ENCODE measurements at places on chromosomes 12 and 14.

GRCh38 chr14:105168979-105169507 is 467 bp upstream of the JAG2 start:
- no peak for DNase-seq

- DNase-seq, result no peak
These were observed 59.6 kb downstream of the PRKD1 start for GRCh38 chr14:29868000-29868399.

DNA sequence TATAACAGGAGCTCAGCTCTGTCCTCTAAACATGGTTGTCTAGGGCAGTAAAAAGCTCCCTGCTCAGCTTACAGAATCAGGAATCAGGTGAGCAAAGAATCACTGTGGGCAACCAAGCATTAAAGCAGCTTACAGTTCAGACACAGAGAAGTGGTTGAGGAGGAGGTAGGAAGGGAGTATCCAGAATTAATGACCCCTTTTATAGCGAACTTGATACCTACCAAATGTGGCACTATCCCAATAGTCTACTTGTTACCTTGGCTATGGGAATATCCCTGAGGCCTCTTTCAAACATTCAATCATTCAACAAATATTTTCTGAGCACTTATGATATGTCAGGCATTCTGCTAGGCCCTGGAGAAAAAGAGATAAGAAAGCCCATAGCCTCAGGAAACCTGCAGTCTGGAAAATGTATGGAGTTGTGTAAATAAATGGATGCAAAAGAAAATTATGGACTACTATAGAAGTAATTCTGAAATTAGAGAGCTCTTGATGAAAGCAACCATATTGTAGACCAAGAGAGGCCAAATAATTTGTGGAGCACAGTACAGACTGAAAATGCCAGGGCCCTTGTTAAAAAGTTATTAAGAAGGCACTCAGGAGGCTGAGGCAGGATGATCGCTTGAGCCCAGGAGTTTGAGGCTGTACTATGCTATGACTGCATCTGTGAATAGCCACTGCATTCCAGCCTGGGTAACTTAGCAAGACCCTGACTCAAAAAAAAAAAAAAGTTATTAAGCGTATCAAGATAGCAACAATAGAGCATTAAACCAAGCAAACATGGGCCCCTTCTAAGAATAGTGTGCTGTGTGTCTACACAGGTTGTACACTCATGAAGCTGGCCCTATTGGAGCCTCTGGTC is 134.0 kb upstream of the CPSF6 start:
- DNase-seq, result no peak

DNA sequence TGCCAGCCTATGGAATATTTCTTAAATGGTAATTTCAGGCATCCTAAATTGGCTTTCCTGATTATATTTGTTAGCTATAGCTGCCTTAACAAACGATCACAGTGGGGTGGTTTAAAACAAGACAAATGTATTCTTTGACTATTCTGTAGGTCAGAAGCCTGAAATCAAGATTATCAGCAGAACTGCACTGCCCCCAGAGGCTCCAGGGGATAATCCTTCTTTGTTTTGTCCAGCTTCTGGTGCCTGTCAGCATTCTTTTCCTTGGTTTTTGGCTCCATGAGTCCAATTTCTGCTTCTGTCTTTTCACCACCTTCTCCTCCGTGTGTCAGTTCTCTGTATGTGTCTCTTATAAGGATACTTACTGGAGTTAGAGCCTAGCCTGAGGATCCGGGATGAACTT is 1282.2 kb upstream of the USP15 start:
- peak; percentile 20 for DNase-seq

GRCh38 chr12:29640589-29641345 is 143.0 kb downstream of the TMTC1 start:
- no peak for DNase-seq

DNA sequence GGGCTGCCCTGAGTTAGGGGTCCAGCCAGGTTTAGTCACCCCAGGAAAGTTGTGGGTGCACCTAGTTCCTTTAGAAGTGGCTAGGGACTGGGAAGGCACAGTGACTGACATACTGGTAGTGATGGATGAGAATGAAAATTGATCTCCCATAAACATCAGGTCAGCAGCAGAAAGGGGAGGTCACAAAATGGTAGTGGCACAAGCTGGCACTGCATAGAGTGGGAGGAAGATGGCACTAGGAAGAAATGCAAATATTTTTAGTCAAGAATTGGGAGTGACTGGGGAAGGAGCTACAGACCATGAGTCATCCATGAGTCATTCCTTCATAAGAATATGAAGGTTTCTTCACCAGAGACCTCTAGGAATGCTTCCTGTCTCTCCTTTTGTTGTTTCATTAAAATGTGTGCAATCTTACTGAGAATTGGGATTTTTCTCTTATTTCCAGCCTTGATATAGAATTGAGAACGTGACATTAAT is 198.3 kb upstream of the AMIGO2 start:
- no peak for DNase-seq

DNA sequence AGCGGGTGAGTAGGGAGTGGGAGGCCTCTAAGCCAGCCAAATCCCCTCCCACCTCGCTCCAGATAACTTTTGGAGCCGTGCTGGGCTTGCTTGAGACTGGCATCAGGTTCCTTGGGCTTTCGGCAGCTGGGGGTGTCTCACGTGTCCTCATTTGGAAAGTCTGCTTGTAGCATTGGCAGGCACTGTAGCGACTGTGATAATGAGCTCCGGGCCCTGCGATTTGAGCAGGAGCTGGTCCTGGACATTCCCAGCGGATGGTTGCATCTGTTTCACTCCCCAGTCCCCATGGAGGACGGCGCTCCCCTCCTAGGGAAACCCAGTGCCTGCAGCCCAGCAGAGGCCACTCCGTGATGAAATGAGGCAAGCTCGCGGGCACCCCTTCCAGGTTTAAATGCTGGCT is 49.4 kb downstream of the DGLUCY start:
- DNase-seq, result no peak

GRCh38 chr12:121751034-121751433 is 38.5 kb downstream of the TMEM120B start:
- no peak for DNase-seq

DNA sequence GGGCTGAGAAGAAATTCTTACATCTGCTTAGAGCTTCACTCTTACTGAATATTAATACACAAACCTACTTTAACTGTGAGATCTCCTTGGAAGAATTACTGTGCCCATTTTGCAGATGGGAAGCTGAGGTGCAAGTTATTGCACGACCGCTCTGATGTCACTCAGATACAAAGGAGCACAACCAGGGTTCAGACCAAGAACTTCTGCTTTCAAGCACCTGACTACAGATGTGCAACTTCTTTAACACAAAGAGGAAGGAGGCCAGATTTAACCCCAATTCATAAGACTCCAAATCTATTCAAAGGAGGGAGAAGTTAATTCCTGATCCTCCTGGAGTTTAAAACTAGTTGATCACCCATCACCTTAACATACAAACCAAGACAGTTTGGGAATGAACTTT is 232.6 kb downstream of the VRK1 start:
- no peak for DNase-seq

DNA sequence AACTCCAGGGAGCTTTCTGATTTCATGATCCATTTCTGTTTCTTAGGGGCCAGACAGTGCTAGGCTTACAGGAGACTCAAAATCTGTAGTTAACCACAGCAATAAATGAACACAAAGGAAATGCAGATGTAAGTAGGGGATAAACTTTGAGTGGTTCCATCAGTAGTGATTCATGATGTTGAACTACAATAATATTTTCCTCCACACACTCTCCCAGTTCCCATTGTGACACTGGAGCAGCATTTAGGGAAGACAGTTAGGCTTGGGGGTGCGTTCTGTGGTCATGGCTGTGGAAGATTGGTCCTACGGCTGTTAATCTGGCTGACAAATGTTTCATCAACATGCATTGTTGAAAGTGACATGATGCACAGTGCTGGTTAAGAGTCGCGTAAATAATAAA is 66.9 kb downstream of the HMGA2 start:
- DNase-seq, result no peak

DNA sequence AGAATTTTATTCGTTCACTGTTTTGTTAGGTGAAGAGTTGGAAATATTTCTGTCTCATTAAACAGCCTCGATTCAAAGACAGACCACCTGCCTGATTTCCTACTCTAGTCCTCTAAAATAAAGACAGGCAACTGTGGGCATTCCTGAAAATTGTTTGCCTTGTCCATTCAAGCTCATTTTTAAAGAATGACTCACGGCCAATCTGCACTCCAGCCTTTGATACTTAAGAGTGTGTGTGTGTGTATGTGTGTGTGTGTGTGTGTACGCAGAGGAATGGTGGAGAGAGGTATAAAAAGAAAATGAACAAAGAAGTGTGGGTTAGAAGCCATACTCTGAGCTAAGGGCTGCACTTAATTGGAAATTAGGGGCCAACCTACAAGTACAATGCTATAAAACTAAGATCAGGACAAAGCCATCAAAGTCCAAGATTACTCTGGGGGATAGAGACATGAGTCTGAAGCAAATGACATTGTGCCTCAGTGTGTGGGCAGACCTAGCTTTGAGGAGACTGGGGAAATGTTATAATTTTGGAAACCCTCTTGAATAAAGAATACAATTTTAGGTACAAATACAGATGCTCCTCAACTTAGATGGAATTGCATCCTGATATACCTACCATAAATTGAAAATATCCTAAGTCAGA is 45.6 kb upstream of the SOCS2 start:
- no peak for DNase-seq

GRCh38 chr12:128914908-128915563 is 61.8 kb downstream of the GLT1D1 start:
- peak; percentile 59 for DNase-seq

DNA sequence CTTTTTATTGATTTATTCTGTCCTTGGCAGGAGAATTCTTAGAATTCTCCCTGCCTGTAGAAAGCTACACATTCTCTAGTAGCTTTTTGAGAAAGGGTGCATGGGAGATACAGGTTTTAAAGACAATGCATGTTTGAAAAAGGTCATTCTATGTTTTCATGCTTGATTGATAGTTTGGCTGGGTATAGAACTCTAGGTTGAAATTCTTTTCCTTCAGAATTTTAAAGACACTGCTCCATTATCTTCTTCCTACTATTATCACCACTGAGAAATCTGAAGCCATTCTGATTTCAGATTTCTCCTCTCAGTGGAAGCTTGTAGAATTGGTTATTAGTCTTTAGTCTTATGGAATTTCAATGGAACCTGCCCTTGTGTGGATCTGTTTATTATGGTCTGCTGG is 14.0 kb downstream of the ATF7IP start:
- DNase-seq, result no peak

GRCh38 chr12:19539836-19540235 is 100.5 kb downstream of the AEBP2 start:
- DNase-seq, result no peak

DNA sequence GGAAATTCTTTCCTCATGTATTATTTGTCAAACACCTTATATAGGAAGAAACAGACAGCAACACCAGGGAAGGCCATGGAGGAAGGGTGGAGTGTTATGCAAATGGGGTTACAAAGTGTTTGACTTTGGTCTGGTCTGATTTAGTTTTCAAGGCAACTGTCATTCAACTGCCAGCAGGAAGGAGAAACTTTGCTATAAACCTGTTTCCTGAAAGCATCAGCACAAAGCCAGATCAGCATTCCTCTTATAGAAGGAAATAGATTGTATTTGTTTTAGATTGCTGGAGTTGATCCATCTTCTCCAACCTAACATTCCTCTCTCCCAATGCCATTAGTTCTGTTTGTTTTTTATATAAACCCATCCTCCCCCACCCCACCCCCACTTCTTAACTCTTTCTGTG is 65.7 kb downstream of the STAB2 start:
- DNase-seq, result no peak

DNA sequence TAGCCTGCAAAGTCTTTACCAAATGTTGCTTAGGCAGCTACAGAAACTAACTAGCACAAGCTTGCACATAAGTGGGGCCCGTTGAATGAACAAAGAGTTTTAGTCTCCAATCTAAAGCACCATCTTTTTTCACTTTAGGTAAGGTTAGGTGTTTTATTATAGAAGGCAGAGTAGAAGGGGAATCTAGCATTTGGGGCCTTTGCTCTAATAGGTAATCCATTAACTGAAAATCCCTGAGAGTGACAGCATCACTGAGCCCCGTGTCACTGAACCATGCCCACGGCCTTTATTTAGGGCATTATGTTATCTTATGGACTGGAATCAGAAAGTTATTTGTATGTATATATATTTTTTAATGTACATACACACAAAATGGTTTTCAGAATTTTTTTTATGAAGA is 25.1 kb downstream of the CPNE8 start:
- no peak for DNase-seq

GRCh38 chr14:66360366-66360926 is 125.7 kb upstream of the CCDC196 start:
- no peak for DNase-seq

DNA sequence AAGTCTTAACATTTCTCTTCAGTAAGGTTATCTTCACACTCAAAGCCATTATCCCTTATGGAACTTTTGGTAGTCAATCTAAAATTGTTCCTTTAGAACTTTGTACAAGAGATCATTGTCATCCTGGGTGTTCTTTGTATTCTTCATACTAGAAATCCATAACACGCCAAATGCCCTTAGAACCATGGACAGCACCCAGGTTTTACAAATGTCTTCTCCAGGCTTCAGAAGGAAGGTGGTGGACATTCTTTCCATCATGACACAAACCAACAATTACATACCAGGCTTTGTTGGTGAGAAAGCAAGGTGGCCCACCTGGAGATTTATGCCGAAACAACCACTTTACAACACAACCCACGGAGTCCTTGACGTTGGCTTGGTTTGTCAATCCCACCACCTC is 365.6 kb upstream of the TBX3 start:
- DNase-seq, result no peak

GRCh38 chr14:103713304-103714062 is 1.8 kb downstream of the XRCC3 start:
- no peak for DNase-seq

GRCh38 chr12:42666671-42667243 is 77.2 kb upstream of the PRICKLE1 start:
- no peak for DNase-seq

DNA sequence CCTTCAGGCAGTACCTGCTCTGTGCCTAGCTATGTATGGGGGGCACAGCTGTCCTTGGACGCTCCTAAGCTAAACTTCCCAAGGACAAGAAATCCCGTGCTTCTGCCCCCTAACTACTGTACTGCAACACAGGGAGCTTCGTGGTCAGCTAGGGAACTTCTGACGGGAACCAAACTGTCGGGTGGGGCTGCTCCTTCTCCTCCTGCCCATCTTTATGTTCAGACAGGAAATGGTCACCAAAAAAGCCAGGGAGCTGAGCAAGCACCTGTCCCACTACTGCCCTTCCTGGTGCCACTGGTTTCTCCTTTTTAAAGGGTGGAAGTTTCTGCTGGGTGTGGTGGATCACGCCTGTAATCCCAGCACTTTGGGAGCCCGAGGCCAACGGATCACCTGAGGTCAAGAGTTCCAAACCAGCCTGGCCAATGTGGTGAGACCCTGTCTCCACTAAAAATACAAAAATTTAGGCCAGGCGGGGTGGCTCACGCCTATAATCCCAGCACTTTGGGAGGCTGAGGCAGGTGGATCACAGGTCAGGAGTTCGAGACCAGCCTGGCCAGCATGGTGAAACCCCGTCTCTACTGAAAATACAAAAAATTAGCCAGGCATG is 26.6 kb downstream of the PXN start:
- DNase-seq, result no peak

- no peak for DNase-seq
These were observed 45.4 kb downstream of the PSMA6 start for GRCh38 chr14:35337269-35338255.

GRCh38 chr14:95023115-95023514 is 134.2 kb downstream of the DICER1 start:
- no peak for DNase-seq

All from globus pallidus (tissue), 1 donor.